ENCODE measurements at places on chromosomes 12 and 14. TPM values are rescaled to one million over a fixed set of nuclear protein-coding genes. Genes with fewer than 3 reads are reported as not detected.

The RARG gene
- polyA plus RNA-seq: 20.1 TPM

The CLEC1A gene
- polyA plus RNA-seq: not detected

The HELB gene
- 2.0 TPM for polyA plus RNA-seq

The LRP1-AS gene
- polyA plus RNA-seq: not detected

The KCNJ8 gene
- polyA plus RNA-seq: 5.3 TPM

The TPH2 gene
- 0.04 TPM for polyA plus RNA-seq

The SERPINA6 gene
- not detected for polyA plus RNA-seq

The ASCL1 gene
- not detected for polyA plus RNA-seq

The ADAMTS20 gene
- polyA plus RNA-seq: not detected

The SERPINA1 gene
- 1.9 TPM for polyA plus RNA-seq

The PTPRB gene
- 0.04 TPM for polyA plus RNA-seq

The MOK gene
- polyA plus RNA-seq: 14.8 TPM

The CMA1 gene
- polyA plus RNA-seq: not detected

The EID3 gene
- polyA plus RNA-seq: 1.8 TPM

The RTN1 gene
- 0.63 TPM for polyA plus RNA-seq

The MYL2 gene
- polyA plus RNA-seq: not detected

The PTPRQ gene
- 1.1 TPM for polyA plus RNA-seq

The C12orf50 gene
- polyA plus RNA-seq: not detected

The FAM177A1 gene
- polyA plus RNA-seq: 54.0 TPM

The CAMKK2 gene
- polyA plus RNA-seq: 23.1 TPM

The MANSC4 gene
- polyA plus RNA-seq: not detected

The PLEKHD1 gene
- not detected for polyA plus RNA-seq

The CLBA1 gene
- polyA plus RNA-seq: 4.6 TPM

The FAM90A1 gene
- 0.02 TPM for polyA plus RNA-seq

The IRAK3 gene
- 3.4 TPM for polyA plus RNA-seq

The CSRP2 gene
- 95.9 TPM for polyA plus RNA-seq

The PIWIL1 gene
- polyA plus RNA-seq: not detected

The PIANP gene
- polyA plus RNA-seq: 1.2 TPM

The ZC2HC1C gene
- 0.45 TPM for polyA plus RNA-seq

The TAS2R19 gene
- 0.48 TPM for polyA plus RNA-seq

The ZBTB42 gene
- polyA plus RNA-seq: 1.6 TPM

The ZDHHC22 gene
- polyA plus RNA-seq: not detected

The SMIM41 gene
- not detected for polyA plus RNA-seq

The TEX22 gene
- 0.14 TPM for polyA plus RNA-seq

The KLHL42 gene
- 21.3 TPM for polyA plus RNA-seq

The RILPL1 gene
- polyA plus RNA-seq: 19.8 TPM

The SLC16A7 gene
- 7.6 TPM for polyA plus RNA-seq
